GM10248 (cell line): ENCODE measurements at places on chromosomes 7 and 10.

DNA sequence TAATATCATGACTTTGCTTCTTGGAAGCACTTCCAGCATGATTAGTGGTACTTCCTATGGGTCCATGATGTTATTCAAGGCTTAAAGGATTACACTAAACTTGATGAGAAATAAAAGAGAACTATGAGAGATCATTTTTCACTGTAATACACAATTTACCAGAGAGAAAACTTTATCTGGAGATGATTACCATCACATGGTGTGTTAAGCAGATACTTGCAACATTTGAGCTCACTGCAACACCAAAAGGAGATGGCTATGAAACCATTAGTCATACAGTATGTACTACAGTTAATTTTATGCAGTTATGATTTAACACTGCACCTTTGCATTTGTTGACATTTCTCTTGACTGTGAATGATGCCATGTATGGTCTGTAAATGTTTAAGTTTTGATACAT is 311.3 kb upstream of the AOAH start:
- no peak for DNase-seq

GRCh38 chr7:4201566-4201965 is 480.5 kb upstream of the FOXK1 start:
- DNase-seq, result no peak

DNA sequence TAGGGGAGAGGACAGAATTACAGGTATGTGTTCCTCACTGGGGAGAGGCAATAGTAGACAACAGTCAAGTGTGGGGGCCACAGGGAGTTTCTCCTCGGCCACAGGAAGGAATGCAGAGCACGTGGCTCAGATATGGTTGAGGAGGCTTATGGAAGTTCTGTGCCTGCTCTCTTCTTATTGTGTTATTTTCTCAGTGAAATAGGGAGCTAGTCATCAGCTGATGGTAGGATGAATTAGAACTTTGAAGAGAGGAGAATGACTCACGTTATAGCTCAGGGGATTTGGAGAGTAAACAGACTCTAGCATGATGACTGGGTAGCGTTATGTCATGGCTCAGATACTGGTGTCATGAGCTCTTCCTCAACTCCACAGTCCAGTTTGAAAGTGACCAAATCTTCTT is 308.3 kb upstream of the IGFBP3 start:
- DNase-seq, result no peak

DNA sequence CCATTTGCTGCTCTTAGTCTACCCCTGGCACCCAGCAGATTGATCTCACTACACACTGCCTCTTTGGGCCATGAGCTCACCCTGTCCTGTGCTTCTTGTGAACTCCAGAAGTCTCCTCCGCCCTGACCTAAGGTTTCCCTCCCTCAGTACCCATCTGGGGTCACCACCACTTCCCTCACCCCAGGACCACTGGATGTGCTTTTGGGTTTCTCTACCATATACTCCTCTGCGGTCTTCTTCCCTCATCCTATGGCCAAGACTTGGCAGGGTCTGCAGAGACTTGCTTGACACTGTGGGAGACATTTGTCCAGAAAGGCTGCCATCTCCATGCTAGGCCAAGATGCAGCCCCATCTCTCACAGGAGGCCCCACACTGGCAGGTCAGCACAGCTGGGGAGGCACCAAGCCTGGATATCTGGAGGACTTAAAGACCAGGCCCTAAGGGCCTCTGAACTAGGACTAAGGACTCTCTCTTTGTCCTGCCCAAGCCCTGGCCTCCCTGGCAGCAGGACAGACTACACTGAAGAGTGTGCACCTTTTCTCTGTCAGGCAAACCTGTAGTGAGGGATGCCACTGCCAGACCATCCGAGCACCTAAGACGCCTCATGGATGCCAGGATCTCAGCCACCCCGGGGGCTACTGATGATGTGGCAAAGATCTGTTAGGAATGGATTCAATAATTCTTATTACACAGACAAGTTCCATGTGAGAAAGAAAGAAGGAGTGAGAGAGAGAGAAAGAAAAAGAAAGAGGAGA is 134.6 kb downstream of the ZNF467 start:
- DNase-seq, result no peak

- DNase-seq, result no peak
These were observed 888.7 kb upstream of the ZWINT start for GRCh38 chr10:57249615-57250281.

- DNase-seq, result no peak
These were observed 496.6 kb downstream of the AUTS2 start for GRCh38 chr7:70094831-70095230.

DNA sequence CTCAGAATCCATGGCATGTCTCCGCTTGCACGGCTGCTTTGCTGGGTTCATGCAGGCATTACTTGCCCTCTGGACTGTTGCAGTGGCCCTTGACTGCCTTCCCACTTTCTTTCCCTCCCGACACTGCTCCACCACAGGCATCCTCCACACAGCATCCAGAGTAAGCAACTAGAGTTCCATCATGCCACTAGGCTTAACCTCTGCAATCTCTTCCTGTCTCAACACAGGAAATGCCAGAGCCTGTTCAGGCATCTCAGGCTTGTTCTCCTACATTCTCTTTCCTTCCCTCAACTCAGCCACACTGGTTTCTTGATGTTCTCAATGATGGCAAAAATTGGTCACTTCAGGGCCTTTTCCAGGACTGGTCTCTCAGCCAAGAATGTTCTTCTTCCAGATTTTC is 284.5 kb upstream of the KLF6 start:
- no peak for DNase-seq

DNA sequence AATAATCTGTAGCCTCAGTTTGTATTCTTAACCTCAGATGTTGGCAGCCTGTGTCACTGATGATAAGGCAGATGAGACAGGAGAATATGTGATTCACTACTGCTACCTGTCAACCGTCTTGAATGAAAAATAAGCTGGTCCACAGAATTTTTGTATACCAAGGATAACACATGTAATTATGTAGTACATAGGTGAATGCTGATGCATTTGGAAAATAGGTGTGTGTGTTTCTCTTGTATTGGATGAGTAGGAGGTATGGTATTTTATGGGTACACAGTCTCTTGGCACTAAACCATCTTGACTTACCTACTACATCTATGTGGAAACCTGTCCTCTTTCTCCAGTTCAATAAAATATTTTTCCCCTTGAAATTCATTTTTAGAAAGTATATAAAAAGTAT is 20.7 kb upstream of the ZRANB1 start:
- DNase-seq, result no peak
